Iris pigment epithelial cell (primary cell): ENCODE measurements at places on chromosomes 13 and 19.

- no peak for DNase-seq
Observed at GRCh38 chr13:114155926-114156883, 22.9 kb upstream of the CFAP97D2 start.

DNA sequence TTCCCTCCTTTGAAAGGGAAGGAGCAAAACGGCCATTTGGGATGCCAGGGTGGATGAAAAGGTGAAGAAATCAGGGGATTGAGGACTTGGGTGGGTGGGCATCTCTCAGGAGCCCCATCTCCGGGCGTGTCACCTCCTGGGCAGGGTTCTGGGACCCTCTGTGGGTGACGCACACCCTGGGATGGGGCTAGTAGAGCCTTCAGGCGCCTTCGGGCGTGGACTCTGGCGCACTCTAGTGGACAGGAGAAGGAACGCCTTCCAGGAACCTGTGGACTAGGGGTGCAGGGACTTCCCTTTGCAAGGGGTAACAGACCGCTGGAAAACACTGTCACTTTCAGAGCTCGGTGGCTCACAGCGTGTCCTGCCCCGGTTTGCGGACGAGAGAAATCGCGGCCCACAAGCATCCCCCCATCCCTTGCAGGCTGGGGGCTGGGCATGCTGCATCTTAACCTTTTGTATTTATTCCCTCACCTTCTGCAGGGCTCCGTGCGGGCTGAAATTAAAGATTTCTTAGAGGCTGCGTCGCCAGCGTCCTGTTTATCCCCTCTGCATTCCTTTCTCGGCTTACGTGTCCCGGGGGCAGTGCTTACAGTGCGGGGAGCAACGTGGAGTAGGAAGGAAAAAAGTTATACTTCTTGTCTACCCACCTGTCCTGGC, 15.2 kb upstream of the S1PR4 start:
- peak; percentile 44 for DNase-seq

DNA sequence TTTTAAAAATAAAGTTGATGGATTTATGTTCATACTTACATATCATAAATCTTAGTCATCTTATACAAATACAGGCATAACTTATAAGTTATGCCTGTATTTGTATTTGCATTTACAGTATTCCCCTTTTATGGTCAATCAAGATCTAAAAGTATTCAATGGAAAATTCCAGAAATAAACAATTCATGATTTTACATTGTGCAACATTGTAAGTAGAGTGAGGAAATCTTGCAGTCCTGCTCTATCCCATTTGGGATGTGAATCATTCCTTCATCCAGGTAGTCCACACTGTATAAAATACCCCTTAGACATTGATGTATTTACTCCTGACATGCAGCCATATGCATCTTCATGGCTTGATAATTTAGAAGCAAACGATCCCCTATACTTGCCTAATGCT, 795.3 kb downstream of the SLITRK1 start:
- no peak for DNase-seq

DNA sequence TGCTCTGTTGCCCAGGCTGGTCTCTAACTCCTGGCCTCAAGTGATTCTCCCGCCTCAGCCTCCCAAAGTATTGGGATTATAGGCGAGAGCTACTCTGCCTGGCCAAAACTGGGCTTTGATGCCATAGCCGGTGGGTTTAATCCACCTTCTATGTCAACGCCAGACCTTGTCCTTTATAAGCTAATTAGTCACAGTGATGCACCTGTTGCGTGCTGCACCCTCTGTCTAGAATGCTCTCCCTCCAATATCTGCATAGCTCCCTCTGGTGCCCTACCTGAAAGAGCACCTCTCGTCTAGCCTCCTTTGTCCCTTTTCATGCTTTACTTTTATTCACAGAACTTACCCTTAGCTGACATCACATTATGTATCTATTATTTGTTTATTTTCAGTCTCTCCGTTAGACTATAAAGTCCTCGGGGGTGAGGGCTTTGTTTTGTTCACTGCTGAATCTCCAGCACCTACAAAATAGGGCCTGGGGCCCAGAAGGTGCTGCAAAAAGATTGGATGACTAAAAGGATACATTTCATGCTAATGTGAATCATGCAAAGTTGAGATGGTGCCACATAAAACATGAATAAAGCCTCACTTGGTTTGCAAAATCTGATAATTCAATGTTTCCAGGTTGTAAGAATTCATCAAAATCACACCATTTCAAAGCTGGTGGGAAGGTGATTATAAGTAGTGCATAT, 148.1 kb downstream of the USP12 start:
- no peak for DNase-seq

- no peak for DNase-seq
Observed at GRCh38 chr13:25281935-25282332, 5.4 kb downstream of the MTMR6 start.

DNA sequence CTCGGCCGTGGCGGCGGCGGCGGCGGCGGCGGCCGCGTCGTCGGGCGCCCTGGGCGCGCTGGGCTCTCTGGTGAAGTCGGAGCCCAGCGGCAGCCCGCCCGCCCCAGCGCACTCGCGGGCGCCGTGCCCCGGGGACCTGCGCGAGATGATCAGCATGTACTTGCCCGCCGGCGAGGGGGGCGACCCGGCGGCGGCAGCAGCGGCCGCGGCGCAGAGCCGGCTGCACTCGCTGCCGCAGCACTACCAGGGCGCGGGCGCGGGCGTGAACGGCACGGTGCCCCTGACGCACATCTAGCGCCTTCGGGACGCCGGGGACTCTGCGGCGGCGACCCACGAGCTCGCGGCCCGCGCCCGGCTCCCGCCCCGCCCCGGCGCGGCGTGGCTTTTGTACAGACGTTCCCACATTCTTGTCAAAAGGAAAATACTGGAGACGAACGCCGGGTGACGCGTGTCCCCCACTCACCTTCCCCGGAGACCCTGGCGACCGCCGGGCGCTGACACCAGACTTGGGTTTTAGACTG, 1.7 kb downstream of the SOX1 start:
- DNase-seq: no peak

- DNase-seq: no peak
Observed at GRCh38 chr19:52692431-52693008, 42.3 kb downstream of the ZNF611 start.

DNA sequence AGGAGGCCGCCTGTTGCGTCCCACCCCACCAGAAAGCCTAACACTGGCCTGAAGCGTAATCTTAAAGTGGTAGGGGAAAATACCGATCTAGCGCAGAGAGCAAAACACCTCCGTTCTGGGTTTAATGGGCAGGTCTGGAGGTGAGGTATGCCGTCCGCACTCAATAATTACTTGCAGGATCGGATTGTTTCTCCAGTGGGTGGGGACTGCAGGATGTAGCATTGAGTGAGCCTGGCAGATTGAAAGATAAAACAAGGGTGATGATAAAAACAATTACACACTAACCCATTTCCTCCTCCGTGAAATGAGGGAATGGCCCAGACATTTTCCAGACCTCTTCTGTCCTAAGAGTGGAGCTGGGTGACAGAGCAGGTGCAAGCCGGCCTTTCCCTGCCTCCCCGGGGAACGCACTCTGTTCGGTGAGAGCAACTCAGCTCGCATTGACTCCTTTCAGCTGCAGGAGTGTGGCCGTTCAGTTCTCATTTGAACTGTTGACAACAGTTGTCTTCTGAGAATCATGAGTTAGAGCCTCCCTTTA, 110.2 kb upstream of the DOCK9 start:
- no peak for DNase-seq

DNA sequence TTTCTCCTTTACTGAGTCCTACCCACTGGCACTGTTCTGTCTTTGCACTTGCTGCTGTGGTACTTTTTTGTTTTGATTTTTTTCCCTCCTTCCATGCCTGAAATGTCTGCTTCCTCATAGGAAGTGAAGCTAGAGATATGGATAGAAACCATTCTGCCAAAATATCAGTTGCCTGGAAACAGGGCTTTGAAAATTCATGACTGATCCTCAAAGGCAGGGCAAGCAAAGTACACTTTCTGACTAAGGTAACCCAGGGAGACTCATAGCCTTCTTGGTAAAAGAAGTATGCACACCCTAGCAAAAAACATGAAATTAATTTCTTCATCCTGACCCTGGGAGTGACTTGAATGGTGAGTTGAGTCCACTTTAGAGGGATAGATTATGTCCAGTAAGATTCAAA, 329.8 kb downstream of the MYO16 start:
- no peak for DNase-seq

- no peak for DNase-seq
Observed at GRCh38 chr13:110625771-110626321, 10.5 kb downstream of the NAXD start.

DNA sequence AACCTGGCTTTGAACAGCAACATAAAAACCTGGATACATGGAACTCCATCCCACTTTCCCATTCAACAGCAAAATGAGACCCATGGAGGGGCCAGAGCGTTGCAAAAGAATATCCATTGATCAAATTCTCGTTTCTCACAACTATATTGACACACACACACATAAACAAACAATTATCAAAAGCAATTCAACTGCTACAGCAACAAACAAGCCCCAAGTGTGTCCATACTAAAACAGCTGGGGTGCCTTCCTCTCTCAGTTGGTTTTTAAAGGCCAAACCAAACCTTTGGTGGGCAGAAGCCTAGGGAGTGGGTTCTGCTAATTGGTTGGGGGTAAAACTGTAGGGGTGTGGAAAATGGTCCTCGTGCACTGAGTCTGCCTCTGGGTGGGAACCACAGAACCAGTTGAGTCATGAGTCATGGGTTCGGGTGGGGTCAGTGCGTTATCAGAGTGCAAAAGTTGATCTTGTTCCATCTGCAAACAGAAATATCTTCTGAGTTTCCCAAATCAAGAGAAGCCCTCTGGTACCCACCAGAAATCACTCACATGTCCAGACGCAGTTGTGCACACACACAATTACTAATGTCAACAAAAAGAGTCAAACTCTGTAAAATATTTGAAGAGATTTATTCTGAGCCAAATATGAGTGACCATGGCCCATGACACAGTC, 18.5 kb downstream of the GPR42 start:
- no peak for DNase-seq

DNA sequence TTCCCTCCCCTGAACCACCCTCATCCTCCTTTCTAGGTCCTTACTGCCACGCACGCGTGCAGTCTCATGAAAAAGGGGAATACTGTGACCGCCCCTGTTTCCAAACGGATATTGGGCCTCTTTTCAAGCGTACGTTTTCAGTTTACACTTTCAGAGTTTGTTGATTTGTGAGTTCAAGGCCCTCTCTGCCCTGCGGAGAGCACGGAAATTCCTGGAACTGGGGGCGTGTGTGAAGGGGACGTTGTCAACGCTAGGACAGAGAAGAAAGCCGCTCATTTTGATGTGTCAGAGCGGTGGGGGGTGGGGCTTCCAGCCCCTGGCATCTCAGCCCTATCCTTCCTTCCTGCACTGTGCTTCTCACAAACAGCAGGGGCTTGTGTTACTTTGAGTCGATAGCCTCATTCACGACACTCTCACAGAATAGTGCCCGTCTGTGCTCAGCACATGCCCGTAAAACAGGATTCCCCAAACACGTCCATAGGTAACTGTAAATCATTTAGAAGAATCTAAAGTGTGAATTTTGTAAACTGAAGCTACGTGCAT, 137.6 kb upstream of the PEG3 start:
- no peak for DNase-seq

GRCh38 chr19:44587963-44588770, 25.2 kb upstream of the IGSF23 start:
- DNase-seq: peak; percentile 92

DNA sequence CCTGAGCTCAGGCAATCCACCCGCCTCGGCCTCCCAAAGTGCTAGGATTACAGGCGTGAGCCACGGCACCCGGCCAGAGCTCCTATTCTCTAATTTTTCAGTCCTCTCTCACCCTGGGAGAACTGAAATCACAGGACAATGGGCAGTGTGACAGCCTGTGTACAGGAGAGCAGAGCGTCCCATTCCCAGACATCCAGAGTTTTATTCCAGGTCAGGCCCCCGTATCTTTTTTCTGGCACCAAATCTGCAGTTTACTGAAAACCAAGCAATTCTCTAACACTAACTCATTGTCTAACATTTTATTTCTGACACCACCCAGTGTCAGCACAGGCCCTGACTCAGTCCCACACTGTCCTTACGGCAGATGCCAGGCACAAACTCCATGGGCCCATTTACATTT, 6.7 kb downstream of the ZNF708 start:
- no peak for DNase-seq

DNA sequence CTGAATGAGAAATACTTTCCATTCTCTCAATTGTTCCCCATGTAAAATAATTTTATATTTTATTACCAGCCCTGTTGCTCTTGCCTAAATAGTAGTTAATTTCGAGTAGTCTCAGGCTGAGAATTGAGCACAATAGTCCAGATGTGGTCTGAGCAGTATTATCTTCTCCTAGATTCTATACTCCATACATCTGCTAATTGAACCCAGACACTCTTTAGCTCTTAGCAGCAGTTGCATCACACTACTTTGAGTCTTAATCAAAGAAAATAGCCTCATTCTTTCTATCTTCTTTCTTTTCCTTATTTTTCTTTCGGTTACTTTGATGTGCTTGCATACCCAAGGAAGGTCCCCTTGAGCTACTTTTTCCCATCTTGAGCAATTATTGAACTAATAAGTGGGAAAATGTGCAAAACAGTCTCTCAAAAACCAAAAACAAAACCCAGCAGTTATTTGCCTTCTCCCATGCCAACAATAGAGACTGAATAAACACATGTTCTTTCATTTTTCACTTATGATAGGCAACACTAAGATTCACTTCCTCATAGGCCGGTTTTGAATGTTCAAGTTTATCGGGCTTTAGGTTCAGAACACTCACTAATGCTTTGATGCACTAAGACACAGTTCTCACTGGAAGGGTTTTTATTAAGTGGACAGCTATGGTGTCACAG, 204.5 kb downstream of the POU4F1 start:
- no peak for DNase-seq

DNA sequence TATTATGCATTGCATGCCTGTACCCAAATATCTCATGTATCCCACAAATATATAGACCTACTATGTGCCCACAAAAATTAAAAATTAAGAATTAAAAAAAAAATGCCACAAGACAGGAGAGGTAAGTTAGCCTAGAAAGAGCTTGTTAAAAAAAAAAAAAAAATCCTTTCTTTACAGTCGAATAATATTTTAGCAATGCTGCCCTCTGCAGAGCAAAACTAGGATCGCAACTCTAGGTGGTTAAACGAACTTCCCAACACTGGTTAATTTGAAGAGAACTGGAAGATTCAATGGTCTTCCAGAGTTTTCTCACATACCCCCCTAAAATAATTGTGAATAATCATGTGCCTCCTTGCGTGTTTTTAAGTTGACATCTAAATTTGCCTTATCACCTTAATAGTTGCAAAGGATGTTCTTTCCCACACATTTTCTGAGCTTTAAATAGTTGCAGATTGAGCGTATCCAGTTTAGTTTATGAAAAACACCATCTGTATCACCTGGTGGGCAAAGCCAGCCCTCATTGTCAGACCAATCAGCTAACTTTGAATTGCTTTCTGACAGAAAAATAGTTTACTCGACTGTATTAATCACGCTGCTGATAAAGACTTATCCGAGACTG, 47.4 kb upstream of the RCBTB2 start:
- peak; percentile 47 for DNase-seq

DNA sequence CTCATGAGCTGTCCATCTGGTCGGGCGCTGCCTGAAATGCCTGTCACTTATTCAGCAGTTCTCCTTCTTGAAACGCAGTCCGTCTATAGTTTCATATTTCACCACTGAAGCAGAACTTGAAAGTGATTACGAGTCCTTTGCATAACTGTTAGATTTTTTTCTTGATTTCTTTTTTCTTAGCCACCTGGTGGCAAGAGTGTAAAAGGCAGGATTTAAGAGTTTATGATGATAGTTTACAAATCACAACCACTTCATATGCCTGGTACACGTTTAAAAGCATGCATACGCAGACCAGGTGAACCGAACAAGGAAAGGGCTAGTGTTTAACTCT, 45.8 kb downstream of the GGACT start:
- DNase-seq: peak; percentile 66

GRCh38 chr13:93881411-93881810, 598.1 kb downstream of the DCT start:
- DNase-seq: peak; percentile 40
